Posterior cingulate gyrus (tissue), 11 donors: ENCODE measurements at places on chromosomes 7 and 10.

DNA sequence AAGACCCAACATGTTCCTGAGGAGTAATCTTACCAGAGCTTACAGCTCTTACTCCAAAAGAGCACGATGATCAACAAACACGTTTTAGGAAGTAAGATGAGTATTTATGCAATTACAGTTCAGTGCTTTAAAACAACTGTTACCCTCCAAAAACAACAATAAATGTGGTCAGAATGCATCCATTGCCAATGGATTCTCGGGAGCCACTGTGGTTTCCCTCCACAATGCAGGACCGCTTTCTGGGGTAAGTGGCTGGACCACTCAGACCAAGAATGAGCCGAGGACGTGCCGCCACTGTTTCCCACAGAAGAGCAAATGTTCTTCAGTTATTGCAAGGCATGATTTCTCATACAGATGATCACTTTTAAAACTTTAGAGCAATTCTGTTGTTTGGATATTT is 232.3 kb upstream of the MKLN1 start:
- no peak for DNase-seq

GRCh38 chr10:44396671-44397191 is 11.8 kb upstream of the CXCL12 start:
- DNase-seq, result no peak

GRCh38 chr7:55104712-55105433 is 86.1 kb downstream of the EGFR start:
- no peak for DNase-seq

DNA sequence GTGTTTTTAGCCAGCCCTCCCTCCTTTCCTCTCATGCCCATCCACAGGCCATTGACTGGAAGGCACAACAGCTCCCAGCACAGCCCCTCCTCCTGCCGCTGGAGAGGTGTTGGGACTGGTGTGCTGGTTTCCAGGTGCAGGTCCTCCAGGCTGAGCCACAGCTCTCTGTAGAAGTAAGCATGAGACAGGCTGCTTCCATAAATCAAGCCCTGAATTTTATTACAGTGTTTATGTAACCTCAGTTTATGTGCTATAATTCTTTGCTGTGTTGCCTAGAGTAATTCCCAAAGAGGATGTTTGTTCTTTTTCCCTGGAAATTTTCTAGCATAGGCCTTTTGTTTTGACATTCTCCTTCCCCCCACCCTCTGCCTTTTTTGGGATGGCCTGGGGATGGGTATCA is 445.8 kb downstream of the AUTS2 start:
- no peak for DNase-seq

DNA sequence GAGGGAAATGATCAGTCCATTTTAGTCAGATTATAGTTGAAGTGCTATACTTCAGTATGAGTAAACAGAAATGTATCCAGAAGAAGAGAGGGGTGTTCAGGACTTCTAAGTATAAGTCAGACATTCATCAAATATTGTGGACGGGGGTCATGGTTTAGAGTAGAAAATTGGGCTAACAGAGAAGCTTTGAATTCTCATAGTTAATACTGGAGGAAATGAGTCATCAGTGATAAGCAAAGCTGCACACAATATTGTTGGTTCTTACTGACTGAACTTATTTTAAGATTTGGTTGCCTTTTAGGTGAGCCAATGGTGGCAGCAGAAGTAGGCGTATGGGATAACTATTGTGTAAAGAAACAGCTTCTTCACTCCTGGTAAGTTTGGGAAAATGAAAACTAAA is 1.7 kb upstream of the SUMF2 start:
- DNase-seq, result no peak

- no peak for DNase-seq
Observed at GRCh38 chr7:39428221-39428620, 138.0 kb upstream of the YAE1 start.

- DNase-seq, result no peak
Observed at GRCh38 chr10:60137292-60137992, 231.1 kb upstream of the CCDC6 start.

DNA sequence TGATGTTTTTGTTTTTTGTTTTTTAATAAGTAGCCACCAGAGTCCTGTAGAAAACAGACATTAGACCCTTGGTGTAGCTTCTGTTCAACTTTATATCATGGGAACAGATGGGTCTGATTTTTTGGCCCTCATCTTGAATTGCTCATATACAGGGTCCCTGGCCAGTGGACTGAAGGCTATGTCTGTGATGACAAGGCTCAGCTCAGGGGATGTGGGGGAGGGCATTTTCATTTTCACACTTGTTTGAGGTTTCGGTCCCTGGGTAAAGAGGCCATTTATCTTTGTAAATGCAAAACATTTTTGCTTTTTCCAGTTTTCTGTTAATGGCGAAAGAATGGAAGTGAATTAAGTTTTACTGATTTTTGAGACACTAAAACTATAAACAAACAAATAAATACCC is 257.6 kb upstream of the PHYHIPL start:
- DNase-seq, result no peak

DNA sequence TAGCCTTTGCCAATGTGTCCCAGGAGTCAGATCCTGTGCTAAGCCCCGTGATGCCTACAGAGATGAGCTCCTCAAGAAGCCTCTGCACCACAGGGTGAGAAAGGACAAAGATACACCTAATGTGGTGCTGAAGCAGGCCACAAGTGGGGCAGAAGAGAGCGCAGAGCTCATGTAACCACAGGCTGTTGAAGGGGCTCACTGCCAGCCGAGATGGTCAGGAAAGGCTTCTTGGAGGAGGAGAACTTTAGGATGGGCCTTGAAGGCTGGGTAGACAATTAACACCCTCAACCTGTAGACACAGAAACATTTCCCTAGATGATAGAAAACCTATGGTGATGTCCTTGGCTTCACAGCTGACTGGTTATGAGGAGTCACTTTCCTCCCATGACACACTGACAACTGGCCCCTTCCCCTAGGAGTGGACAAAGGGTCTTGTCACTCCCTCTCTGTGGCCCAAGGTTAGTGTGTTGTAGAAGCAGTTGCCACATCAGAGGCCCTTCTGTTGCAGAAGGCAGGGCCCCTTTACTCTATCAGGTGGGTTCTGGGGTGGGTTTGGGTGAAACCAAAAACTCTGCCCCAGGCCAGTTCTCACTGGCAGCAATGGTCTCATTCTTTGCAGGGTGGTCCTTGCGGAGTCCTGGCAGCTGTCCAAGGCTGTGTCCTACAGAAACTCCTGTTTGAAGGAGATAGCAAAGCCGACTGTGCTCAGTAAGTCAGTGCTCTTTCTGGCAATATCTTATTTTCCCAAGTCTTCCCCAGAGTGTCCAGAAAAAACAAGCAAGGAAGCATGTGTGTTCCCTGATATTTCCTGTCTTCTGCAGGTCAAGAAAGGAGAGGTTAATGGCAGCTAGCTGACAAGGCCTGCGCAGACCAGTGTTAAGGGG is 69.2 kb downstream of the MINDY4 start:
- DNase-seq, result no peak

- DNase-seq, result no peak
Observed at GRCh38 chr10:27600930-27601329, 96.8 kb downstream of the RAB18 start.

- no peak for DNase-seq
Observed at GRCh38 chr7:108149908-108150307, 19.7 kb upstream of the LAMB4 start.

GRCh38 chr7:43394441-43395130 is 188.3 kb upstream of the STK17A start:
- DNase-seq, result no peak

DNA sequence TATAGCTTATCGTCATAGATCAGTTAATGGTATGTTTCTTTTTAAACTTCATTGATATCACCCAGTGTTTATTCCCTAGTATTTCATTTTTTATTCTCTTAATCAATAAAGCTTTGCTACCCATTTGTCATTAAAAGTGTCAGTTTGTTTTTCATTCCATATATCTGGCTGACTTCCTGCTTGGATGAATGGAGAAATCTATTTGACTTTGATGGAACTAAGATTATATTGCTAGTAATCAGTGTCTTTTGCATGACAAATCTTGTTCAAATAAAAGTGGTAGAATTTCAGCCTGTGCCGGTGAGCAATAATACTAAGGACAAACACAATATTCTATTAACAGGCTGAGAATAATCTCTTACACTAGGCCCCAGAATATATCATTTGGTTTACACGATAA is 203.3 kb downstream of the SEC23IP start:
- no peak for DNase-seq

DNA sequence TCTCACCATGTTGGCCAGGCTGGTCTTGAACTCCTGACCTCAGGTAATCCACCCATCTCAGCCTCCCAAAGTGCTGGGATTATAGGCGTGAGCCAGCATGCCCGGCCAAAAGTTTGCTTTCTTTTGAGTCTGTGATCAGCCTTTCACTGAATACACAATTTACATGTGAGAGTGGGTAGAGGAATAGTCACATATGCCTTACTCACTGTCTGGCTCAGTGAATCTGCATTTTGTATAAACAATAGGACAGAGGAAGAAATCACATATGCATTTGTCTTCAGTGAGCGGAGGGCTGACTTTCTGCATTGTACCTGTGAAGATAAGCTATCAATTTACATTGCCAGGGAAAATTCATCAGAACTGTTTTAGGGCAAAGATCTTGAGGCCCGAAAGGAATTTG is 2.5 kb upstream of the TECPR1 start:
- DNase-seq, result no peak

GRCh38 chr7:21603462-21603861 is 60.6 kb downstream of the DNAH11 start:
- DNase-seq, result no peak

DNA sequence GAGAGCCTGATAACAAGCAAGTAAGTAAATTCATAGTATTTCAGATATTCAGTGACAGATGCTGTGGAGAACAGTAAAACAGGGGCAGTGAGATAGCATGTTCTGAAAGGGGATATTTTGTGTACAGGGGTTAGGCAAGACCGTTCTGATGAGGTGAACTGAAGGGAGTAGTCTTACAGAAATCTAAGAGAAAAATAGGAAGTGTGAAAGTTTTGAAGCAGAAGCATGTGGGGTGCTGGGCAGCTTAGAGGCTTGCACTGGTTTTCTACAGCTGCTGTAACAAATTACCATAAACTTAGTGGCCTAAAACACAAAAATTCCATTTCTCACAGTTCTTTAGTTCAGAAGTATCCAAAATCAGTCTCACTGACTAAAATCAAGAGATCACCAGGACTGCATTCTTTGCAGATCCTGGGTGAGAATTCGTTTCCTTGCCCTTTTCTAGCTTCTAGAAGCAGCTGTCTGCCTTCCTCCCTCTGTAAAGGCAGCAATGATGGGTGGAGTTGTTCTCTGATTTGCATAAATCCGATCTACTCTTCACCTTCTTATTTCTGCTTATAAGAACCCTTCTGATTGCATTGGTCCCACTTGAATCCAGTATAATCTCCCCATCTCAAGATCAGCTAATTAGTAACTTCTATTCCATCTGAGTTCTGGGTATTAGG is 7.5 kb upstream of the KLF14 start:
- no peak for DNase-seq

- DNase-seq, result no peak
Observed at GRCh38 chr7:108419961-108420908, 36.0 kb downstream of the NRCAM start.

DNA sequence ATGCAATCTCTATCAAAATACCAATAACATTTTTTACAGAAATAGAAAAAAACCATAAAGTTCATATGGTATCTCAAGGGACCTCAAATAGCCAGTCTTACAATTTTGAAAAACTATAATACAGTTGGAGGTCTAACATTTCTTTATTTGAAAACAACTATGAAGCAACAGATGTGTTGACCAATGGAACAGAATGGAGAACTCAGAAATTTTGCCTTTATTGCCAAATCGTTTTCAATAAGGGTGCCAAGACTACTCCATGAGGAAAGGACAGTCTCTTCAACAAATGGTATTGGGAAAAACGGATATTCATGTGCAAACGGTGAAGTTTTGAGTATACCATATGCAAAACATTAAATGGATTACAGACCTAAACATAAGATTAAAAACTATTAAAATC is 470.8 kb upstream of the DPP6 start:
- DNase-seq, result no peak

DNA sequence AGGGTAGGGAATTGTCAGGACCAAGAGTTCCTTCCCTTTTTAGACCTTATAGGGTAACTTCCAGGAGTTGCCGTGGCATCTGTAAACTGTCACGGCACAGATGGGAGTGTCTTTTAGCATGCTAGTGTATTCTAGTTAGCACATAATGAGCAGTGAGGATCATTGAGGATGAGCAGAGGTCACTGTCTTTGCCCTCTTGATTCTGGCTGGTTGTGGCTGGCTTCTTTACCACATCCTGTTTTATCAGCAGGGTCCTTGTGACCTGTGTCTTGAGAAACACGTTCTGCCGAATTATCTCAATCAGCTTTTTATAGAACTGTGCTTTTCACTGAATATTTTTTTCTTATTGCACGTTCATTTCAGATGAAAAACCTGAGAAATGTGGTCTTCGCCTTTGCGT is 41.5 kb downstream of the MINPP1 start:
- DNase-seq, result no peak
